ENCODE measurements at places on chromosomes 3 and 15.

GRCh38 chr3:192817506-192817905 lies 90.2 kb upstream of the FGF12 start:
- DNase-seq = no peak

GRCh38 chr3:45950686-45951600 lies 7.7 kb downstream of the CXCR6 start:
- no peak for DNase-seq

DNA sequence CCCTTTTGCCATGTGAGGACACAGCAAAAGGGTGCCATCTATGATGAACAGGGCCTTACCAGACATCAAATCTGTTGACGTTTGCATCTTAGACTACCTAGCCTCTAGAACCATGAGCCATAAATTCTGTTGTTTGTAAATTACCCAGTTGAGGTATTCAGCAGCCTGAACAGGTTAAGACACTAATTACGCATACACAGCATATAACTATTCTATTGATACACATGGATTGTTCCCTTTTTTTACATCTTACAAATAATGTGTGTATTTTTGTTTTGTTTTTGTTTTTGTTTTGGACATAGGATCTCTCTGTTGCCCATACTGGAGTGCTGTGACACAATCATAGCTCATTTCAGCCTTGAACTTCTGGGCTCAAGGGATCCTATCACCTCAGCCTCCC lies 255.5 kb downstream of the OPA1 start:
- no peak for DNase-seq

DNA sequence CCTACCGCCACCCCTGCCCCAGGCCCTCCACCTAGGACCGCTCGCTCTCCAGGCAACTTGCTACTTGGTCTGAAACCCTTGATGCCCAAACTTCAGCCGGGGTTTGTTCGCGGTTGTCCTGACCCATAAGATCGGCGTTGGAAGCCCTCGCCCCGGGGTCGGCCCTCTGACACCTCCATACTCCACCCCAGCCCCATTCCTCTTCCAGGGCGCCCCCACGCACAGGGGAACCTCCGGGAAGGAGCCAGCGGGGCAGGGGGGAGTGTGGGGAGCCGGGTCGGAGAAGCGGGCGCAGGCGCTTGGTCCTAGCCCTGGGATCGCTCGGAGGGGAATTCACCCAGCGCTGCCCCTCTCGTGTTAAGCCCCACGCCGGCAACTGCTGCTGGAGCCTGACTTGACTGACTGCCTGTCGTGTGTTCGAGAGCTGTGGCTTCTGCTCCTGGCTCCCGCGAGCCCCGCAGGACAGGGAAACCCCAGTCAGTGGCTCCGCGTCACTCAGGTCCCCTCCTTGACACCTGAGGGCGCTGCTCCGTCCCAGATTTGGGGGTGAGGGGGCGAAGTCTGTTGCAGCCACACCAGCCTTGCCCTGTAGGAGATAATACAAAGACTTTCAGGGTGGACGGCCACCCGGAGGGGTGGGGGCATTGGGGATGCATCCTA lies 675 bp downstream of the RYR3 start:
- no peak for DNase-seq

- DNase-seq = no peak
Observed at GRCh38 chr3:148716657-148717056, 19.0 kb downstream of the AGTR1 start.

- DNase-seq = no peak
Observed at GRCh38 chr15:63178034-63178433, 11.4 kb upstream of the RAB8B start.

- no peak for DNase-seq
Observed at GRCh38 chr3:52896613-52897012, 735 bp downstream of the STIMATE start.

DNA sequence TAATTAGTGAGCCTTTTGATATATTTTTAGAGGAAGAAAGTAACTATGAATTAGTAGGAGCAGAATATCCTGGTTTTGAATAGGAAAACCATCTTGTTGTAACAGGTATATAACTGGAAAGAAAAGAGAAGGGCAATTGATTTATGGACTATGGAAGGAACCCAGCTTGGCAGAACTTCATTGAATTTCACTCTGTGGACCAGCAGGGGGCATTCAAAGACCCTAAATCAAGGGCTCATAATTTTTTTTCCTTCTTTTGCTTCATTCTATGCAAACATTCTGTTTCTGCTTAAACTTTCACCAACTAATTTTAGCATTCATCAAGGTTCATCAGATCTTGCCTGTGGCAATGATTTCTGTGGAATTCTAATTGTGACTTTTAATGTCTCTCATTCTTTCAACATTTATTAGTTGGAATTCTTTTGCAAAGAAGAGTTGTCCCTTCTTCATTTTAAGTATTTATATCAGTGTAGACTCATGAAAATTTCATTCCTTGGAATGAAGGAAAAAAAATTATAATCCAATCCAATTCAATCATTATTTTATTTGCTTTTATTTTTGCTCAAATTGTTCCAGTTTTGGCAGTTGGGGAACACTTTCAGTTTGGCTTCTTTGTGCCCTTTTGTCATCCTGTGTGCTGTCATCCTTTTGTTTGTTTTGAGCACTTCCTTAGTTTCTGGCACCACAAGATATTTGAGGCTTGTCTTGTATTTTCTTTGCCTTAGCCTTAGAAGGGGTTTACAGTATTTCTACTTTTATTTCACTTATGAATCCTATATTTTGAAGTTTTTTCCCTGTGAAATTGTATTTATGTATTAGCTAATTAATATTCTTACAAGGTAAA lies 30.4 kb downstream of the NXPE3 start:
- peak; percentile 57 for DNase-seq

- DNase-seq = no peak
Observed at GRCh38 chr3:148881286-148881685, 16.2 kb downstream of the CPA3 start.

- DNase-seq = no peak
Observed at GRCh38 chr3:69590111-69590510, 149.2 kb upstream of the MITF start.

- no peak for DNase-seq
Observed at GRCh38 chr3:158570999-158571702, at the start of gene MLF1. MLF1 (plus strand) TSS chr3:158571194; CDS start chr3:158571301, 107 bp downstream.

GRCh38 chr3:62632510-62633294 lies 242.5 kb downstream of the CADPS start:
- no peak for DNase-seq

DNA sequence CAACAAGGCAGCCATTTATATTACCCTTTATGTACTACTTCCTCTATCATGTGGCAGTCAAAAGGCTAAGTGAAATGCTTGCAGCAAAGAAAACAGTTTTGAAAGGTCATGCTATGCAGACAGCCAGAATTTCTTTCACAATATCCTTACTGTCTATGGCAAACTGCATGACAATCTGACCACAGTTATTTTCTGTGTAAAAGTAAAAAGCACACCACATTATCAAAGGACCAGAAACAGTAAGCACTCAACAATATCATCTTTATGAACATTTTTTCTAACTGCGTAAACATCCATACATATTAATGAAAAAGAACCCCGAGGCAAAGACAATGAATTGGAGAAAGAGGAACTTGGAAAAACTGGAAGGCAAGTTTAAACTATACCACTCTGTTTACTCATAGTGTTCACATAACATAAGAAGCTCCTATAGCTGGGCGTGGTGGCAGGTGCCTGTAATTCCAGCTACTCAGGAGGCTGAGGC lies 47.9 kb downstream of the PIK3CB start:
- DNase-seq = peak; percentile 90

- peak; percentile 5 for DNase-seq
Observed at GRCh38 chr15:38217191-38217595, 35.4 kb upstream of the SPRED1 start.

- DNase-seq = no peak
Observed at GRCh38 chr3:178485756-178486155, 50.5 kb upstream of the KCNMB2 start.

GRCh38 chr3:37946531-37946889 lies 44.1 kb upstream of the VILL start:
- DNase-seq = no peak

- DNase-seq = no peak
Observed at GRCh38 chr15:95816591-95816990, 513.9 kb upstream of the NR2F2 start.

DNA sequence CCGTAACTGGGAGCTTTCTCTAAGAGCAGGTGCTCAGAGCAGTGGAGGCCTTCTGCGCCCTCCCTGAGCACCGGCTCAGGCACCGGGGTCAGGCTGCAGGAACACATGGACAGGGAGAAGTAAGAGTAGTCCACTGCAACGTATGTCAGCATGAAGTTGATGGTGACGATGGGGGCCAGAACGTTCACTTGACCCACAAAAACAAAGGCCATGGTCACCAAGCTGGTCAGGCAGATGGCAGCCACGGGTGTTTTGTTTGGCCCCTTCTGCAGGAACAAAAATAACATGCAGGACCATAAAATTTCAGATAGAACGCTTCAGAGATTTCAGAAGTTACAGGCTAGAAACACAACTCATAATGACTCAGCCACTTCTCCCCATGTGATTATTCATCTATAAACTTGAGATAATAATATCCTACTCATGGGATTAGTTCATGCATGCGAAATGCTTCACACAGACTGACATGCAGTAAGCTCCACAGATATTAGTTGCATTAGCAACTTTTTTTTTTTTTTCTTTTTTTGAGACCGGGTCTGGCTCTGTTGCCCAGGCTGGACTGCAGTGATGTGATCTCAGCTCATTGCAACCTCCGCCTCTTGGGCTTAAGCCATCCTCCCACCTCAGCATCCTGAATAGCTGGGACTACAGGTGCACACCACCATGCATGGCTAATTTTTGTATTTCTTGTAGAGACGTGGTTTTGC lies 52.2 kb upstream of the HEG1 start:
- no peak for DNase-seq

GRCh38 chr3:141556034-141556433 lies 69.2 kb downstream of the RASA2 start:
- DNase-seq = no peak

DNA sequence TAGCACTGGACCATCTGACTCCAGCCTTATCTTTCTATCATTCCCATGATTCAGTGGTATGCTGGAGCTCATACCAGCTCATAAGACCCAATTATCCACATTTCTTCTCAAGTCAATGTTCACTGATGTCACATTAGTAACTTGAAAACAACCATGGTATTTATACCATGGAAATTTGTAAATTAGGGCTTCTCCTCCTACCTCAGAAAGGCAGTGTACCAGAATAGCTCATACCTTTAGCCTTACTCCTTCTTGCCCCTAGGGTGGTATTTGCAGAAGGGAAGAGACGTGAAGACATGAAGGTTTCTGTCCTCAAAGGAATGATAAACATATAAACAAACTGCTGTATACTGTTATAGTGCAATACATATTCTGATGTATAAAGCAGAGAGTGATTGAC lies 114.2 kb downstream of the NEK11 start:
- no peak for DNase-seq

- DNase-seq = peak; percentile 95
Observed at GRCh38 chr15:31300981-31301672, 25.5 kb upstream of the KLF13 start.

DNA sequence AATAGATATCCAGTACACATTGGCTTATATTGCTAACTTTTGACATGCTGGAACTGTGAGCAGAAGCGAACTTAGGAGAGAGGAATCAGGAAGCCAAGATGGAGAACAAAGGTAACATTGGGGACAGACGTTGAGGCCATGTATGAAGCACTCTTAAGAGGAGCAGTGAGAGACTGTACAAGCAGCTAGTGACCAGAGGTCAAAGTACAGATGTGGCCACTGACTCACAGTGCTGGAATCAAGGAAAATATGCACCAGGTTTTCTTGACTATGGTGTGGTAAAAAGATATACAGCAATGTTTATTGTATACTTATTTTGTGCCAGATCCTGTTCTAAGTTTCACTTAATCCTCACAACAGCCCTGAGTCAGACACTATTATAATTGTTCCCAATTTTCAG lies 2.0 kb upstream of the IL20RB start:
- DNase-seq = no peak

DNA sequence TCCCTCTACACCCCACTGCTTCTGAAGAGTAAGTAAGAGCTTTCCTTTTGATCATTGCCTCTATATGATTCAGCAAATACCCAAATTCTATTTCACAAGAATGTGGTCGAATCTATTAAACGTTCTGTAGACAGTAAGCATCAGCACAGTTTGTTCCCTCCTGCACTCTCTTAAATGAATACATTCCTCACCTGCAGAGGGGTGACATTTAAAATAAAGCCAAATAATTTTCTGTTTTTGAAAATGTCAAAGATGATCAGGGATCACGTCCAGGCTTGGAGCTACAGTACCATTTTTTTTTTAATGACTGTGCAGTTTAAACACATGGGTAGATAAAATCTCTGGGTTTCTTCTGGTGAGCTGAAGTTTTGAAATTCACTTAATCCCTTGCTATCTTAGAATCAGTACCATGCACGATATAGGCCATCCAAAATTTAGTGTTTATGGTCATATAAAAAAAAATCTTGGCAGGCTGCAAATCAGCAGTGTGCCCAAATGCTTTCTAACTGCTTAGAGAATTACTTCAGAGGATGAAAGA lies 12.8 kb downstream of the PYDC2 start:
- DNase-seq = peak; percentile 15

DNA sequence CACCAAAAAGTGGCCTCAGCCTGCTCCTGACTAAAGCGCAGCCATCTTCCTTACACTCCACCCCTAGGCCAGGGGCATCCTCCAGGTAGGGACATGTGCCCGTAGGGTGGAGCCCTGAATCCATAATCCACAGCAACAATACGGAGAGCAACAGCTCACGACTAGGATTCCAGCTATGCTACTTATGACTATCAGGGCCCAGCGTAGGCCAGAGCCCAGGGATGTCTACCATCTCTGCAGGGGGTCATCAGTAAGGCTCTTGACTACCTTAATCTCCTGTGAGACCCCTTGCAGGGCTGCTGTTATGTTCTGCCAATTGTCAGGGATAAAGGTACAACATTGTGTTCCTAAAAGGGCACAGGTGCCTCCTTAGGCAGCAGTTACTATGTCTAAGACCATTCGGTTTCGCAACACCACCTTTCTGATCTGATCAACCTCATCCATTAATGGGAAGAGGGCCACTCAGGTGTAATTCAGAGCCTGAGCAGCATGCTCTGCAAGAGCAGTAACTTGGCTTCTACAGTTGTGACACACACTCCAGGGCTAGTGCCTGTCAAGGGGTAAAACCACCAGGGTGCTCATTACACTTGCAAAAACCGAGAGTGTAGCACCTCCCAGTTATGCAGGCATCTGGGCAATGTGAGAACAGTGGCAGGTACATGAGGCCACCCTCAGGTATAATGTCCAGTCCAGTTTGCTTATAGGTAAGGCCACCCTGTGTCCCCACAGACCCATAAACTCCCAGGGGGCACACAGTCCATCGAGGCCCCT lies 11.0 kb downstream of the CCRL2 start:
- DNase-seq = no peak
